Transverse colon (tissue), 4 donors: ENCODE measurements at places on chromosomes 4 and X.

GRCh38 chr4:11451716-11452115 lies 23.0 kb upstream of the HS3ST1 start:
- DNase-seq: no peak

- DNase-seq: peak; percentile 27
Observed at GRCh38 chrX:132612821-132613564, 124.2 kb upstream of the MBNL3 start.

- DNase-seq: no peak
Observed at GRCh38 chr4:108694423-108694822, 44.0 kb downstream of the OSTC start.

DNA sequence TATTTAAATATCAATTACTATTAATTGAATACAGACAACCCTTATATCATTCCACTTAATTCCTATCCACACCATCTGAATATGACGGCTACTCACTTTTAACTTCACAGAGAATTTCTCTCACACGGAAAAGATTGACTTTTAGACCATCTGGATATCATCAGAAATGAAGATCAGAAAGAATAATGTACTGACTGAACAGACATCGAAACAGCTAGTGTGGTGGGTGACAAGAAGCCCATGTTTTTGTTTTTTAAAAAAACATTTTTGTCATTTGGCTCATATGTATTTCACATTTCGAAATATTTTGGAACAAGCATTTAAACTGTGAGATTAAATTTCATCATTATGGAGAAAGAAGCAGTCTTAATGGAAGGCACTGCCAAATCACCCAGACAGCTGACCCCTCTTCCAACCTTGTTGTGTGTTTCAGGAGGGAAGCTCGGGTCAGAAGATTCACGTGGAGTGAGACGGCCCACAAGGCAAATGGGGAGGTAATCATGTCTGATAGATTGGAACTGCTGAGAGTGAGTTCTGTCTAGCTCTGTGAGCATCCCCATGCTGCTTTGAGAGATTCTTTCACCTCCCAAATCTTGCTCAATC lies 204.2 kb upstream of the RASGEF1B start:
- DNase-seq: no peak

DNA sequence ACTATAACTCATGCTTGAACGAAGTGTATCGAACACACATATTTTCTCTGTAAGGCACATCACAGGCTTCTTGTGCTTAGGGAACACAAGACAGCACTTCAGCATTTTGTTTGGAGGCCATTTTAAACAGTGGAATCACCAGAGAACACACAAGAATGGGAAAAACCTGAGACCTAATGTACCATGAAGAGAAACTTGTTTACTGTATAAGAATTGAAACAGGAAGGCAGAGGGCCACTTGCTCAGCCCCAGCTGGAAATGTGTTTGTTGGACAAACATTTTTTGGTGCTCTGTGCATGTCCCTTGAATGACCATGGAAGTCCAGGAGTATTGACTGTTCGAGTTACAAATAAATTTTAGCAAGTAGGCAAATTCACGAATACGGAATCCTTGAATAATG lies 47.5 kb downstream of the RAPGEF2 start:
- no peak for DNase-seq

DNA sequence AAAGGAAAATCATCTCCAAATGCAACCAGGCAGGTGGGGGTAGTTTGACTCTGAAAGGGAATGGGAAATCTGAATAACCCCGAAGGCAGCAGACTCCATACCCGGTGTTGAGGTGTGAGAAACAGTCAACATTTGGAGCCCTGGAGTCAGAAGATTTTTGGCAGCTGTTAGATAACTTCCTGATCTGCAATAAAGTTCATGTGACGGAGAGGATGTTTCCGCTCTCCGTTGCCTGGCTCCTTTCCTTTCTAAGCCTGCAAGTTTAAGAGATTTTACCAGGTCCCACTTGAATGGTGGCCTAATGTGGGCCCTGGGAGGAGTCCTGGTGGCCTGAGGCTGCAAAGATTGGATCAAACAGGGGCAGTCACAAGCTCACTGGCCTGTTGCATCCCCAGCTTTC lies 27.7 kb downstream of the HAND2 start:
- no peak for DNase-seq

GRCh38 chr4:17068891-17069290 lies 170.4 kb upstream of the LDB2 start:
- no peak for DNase-seq

DNA sequence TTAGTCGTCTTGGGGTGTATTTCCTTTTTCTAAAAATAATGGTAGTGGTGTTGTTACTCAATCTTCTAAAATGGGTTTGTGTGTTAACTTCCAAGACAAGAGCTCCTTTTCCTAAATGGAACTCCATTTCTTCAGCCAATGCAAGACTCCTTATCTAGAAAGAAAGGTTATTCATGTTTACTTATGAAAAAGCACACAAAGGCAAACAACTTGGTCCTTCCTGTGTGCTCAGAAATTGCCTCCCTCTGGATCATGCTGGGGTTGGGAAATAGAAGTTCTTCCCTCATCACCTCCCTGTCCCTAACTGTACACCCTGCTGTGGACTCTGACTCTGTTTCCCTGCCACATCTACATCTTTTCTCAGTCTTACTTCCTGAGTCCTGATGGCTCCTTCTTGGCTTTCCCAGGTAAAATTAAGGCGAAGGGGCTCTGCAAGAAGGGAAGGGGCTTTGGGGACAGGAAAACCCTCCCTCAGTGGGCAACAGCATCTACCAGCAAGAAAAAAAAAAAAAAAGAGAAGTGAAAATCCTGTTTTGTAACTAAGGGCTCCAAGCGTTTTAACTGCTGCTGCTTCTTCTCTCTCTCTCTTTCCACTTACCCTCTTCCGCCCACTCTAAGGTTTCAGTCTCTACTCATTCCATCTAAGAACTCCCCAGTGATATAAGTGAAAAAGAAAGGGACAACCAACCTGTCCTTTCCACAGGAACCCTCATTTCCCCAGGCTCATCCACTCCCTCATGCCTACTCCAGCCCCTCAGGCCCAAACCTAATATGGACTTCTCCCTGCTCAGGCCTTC lies 19.8 kb upstream of the TASL start:
- no peak for DNase-seq

- DNase-seq: peak; percentile 80
Observed at GRCh38 chr4:25862411-25863346, at the start of gene SEL1L3. TSS of gene SEL1L3 (minus strand) at chr4:25862988. CDS start at chr4:25862836, 152 bp downstream.
